ENCODE measurements at places on chromosomes 5 and 9.

DNA sequence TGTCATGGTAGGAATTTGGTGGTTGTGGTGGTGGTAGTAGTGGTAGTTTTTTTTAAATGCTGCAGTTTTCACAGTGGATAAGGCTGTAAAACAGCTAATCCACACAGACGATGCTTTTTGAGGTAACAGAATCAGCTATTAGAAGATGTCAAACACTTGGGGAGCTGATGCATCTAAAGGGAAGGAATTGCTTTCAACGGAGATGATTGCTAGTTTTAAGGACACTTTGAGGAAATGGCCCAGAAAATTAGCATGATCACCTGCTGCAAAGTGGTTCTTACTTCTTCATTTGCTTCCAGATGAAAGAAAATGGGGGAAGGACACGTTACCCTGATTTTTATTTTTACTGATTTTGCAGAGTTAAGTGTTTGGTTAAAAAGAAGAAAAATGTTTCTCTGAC lies 178.2 kb upstream of the ATP10B start:
- H3K27ac ChIP-seq: no peak overlapping the region
- no peak overlapping the region for H3K4me3 ChIP-seq
- no peak for DNase-seq
- no peaks in the 10 kb centered on the region for H3K4me1 ChIP-seq
- no peaks in the 10 kb centered on the region for H3K36me3 ChIP-seq

GRCh38 chr9:114551750-114552685 lies 35.6 kb upstream of the ATP6V1G1 start:
- H3K4me1 ChIP-seq: no peaks in the 10 kb centered on the region
- H3K36me3 ChIP-seq: no peaks in the 10 kb centered on the region
- no peak for DNase-seq
- H3K4me3 ChIP-seq: no peak overlapping the region

DNA sequence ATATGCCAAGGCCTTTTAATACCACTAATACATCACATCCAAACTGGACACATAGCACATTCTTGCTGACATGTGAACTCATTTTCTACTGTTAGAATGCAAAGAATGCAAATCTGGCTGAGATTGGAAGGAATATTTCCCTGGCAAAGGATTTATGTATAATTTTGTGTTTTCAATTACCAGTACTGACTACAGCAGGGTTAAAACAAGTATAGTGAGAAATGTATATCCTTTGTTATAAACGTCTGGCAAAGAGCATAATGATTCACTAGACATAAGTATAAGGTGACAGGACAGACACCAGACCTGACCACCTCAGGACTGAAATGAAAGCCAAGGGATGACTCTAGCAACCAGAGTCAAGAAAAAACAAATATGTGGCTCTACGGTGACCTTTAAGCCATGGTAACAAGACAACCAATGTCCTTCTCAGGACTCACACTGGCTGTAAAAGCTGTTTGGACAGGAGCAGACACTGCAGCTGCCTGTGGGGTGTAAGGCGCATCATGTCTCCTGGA lies 95.0 kb downstream of the MRPS27 start:
- H3K27ac ChIP-seq: no peak overlapping the region
- no peak for DNase-seq
- peaks cover 2% of the 10 kb centered on the region for H3K27me3 ChIP-seq
- H3K4me1 ChIP-seq: no peaks in the 10 kb centered on the region

- no peak overlapping the region for H3K4me3 ChIP-seq
- no peak for DNase-seq
- peaks cover 4% of the 10 kb centered on the region for H3K4me1 ChIP-seq
- no peak overlapping the region for H3K27ac ChIP-seq
- H3K36me3 ChIP-seq: no peaks in the 10 kb centered on the region
- H3K27me3 ChIP-seq: peaks cover 55% of the 10 kb centered on the region
Measured at GRCh38 chr5:136128481-136128880, 4.2 kb upstream of the SMAD5 start.

DNA sequence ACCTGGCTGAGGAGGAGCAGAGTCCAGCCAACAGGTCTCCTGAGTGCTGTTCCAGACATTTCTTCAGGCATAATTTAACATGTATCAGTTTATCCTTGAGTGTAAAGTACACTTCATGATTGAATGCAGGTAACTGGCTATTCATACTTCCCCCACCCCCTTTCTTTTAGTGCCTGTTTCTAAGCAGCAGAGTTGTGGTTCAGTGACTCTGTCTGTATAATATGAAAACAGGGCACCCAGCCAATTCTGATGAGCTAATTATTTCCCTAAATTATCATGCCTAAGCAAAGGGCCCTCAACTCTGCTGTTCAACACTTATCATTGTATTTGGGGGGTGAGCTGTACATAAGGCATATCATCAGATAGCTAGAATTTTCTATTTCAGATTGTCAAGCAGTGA lies 51.9 kb upstream of the ZSWIM6 start:
- H3K4me1 ChIP-seq: peaks cover 30% of the 10 kb centered on the region
- no peaks in the 10 kb centered on the region for H3K27me3 ChIP-seq
- no peaks in the 10 kb centered on the region for H3K36me3 ChIP-seq
- DNase-seq: no peak
- no peak overlapping the region for H3K27ac ChIP-seq

DNA sequence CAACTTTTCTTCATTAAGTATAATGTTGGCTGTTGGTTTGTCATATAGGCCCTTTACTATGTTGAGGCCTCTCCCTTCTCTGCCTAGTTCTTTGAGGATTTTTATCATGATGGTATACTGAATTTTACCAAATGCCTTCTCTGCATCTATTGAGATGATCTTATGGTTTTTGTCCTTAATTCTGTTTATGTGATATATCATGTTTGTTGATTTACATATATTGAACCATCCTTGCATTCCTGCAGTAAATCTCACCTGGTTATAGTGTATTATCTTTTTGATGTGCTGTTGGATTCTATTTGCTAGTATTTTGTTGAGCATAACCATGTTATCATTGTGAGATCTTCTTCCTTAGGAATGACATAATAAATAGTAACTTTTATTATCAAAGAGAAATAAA lies 362.9 kb downstream of the CCDC171 start:
- H3K36me3 ChIP-seq: no peaks in the 10 kb centered on the region
- H3K27me3 ChIP-seq: no peaks in the 10 kb centered on the region
- no peaks in the 10 kb centered on the region for H3K4me1 ChIP-seq
- no peak overlapping the region for H3K4me3 ChIP-seq
- H3K27ac ChIP-seq: no peak overlapping the region

- no peak overlapping the region for H3K27ac ChIP-seq
- H3K27me3 ChIP-seq: peaks cover 3% of the 10 kb centered on the region
- H3K36me3 ChIP-seq: no peaks in the 10 kb centered on the region
- no peak for DNase-seq
Measured at GRCh38 chr9:38318759-38319495, 73.6 kb upstream of the ALDH1B1 start.

DNA sequence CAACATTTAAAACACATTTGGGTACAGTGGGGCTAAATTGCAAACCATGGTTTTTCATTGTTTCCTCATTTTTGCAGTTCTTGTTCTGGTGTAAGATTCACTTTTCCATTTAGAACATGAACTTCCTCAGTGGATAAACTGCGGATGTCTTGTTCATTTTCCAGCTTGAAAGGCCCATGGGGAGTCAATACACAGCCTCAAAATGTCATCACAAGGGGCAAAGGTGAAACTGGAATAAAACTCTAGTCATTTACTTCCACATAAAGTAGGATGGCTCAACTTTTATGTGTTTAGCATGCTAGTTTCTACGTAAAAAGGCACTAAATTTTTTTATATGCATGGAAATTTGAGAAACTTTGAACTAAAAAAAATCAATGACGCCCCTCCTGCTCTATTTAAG lies 718.8 kb downstream of the TLR4 start:
- H3K4me1 ChIP-seq: no peaks in the 10 kb centered on the region
- H3K27ac ChIP-seq: no peak overlapping the region
- H3K4me3 ChIP-seq: no peak overlapping the region

DNA sequence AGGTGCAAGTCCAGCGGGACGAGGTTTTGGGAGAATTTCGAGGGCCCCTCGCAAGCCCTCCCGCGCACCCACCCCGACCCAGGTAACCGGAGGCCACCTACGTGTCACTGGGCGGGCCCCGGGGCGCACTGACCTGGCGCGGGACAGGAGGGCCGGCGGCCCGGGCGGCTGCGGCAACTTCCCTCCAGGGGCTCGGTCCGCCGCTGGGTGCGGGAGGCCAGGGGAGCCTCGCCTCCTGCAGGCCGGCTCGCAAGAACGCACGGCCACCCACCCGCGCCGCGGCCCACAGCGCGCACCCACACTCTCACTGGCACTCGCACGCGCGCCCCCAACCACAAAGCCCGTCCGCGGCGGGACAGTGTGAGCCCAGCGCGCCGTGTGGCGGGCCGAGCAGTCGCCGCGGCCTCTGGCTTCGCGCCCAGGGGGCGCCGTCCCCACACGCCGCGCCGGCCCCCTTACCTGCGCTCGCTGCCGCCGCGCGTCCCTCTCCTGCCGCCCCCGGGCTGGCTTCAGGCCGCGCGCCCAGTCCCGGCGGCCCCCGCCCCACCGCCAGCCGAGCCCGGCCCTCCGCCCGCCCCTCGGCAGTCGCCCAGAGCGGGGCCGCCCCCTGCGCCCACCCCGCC lies 451 bp downstream of the LPAR1 start:
- DNase-seq: no peak
- H3K4me3 ChIP-seq: peak overlapping the region; percentile 1
- H3K4me1 ChIP-seq: peaks cover 11% of the 10 kb centered on the region
- H3K27ac ChIP-seq: no peak overlapping the region

GRCh38 chr9:33633636-33634035 lies 109.6 kb downstream of the ANKRD18B start:
- no peak overlapping the region for H3K4me3 ChIP-seq
- no peaks in the 10 kb centered on the region for H3K36me3 ChIP-seq
- no peak for DNase-seq
- H3K27me3 ChIP-seq: peaks cover 58% of the 10 kb centered on the region
- no peak overlapping the region for H3K27ac ChIP-seq

- H3K27me3 ChIP-seq: no peaks in the 10 kb centered on the region
- peak overlapping the region; percentile 61 for H3K4me3 ChIP-seq
- H3K27ac ChIP-seq: peak overlapping the region; percentile 90
- no peaks in the 10 kb centered on the region for H3K36me3 ChIP-seq
- DNase-seq: no peak
- peaks cover 61% of the 10 kb centered on the region for H3K4me1 ChIP-seq
Measured at GRCh38 chr5:96870094-96871026, 5.9 kb upstream of the ERAP2 start.

DNA sequence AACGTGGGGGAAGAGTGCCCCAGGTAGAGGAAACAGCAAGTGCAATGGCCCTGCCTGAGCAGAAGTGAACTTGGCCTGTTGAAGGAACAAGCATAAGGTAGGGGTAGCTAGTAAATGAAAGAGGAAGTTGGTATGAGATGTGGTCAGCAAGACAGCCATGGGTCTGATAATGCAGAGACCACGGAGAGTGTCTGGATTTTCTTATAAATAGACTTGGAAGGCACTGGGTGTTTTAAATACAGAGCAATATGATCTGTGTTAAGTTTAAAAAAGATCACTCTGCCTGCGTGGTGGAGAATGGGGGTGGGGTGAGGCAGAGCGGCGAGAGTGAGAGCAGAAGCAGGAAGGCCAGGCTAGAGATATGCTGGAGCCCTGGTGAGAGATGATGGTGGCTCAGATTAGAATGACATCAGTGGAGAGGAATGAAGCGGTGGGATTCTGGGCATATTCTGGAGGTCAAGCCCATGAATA lies 4.2 kb downstream of the ADAM19 start:
- no peaks in the 10 kb centered on the region for H3K27me3 ChIP-seq
- peaks cover 59% of the 10 kb centered on the region for H3K4me1 ChIP-seq

- DNase-seq: no peak
- peaks cover 4% of the 10 kb centered on the region for H3K4me1 ChIP-seq
- no peak overlapping the region for H3K4me3 ChIP-seq
- no peaks in the 10 kb centered on the region for H3K27me3 ChIP-seq
Measured at GRCh38 chr5:43096916-43097315, 23.8 kb upstream of the ZNF131 start.
